HT1080 (cell line): ENCODE measurements at places on chromosomes 4 and X. TPM values are rescaled to one million over a fixed set of nuclear protein-coding genes. Genes with fewer than 3 reads are reported as not detected.

GRCh38 chrX:143058120-143058519, 32.4 kb downstream of the SPANXN4 start:
- DNase-seq = no peak

DNA sequence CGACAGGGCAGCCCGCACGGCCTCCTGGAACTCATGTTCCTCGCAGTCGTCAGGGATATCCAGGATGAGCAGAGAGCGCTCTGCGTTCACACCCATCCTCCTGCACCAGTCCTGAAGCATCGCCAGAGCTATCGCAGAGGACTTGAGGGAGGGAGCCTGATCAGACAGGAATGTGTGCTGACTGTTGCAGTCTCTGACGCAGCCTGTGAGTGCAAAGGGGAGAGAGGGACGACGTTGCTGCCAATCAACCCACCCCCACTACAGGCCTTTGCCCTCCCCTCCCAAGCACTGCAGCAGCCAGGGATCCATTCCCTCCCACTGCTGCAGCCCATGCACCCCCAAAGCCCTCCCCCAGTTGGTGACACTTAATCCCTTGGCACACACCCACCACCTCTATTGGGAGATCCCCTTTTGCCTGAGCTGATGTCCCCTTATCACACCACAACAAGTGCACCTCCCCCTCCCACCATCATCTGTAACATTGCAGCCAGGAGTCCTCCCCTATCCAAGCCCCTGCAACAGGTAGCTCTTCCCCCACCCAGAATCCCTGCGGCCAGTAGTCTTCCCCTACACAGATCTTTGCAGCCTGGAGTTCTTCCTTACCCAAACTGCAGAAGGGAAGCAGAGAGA, 897 bp downstream of the PNMA6F start:
- no peak for DNase-seq

DNA sequence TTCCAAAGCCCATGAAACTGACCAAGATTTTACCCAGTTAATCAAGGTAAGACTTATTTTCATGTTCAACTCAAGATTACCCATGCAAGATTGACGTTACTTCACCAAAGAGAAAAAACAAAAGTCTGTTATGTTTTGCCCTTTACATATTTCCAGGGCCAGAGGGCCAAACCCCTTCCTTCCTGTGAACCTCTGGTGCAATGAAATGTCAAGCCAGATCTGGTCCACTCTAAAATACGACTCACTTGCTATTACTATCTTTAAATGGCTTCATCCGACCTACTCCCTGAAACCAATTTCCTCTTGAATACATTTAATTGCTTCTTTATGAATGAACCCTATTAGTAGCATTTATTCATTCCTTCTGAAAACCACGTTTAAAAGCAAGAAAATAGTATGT, 33.0 kb downstream of the TSPAN5 start:
- DNase-seq = peak; percentile 32

Gene BCORL1
- 1.2 and 1.6 TPM in 2 replicates for total RNA-seq

Gene CORIN
- total RNA-seq = 0.51 and 0.73 TPM in 2 replicates

GRCh38 chr4:165718660-165719059, 154.4 kb upstream of the TLL1 start:
- DNase-seq = no peak

DNA sequence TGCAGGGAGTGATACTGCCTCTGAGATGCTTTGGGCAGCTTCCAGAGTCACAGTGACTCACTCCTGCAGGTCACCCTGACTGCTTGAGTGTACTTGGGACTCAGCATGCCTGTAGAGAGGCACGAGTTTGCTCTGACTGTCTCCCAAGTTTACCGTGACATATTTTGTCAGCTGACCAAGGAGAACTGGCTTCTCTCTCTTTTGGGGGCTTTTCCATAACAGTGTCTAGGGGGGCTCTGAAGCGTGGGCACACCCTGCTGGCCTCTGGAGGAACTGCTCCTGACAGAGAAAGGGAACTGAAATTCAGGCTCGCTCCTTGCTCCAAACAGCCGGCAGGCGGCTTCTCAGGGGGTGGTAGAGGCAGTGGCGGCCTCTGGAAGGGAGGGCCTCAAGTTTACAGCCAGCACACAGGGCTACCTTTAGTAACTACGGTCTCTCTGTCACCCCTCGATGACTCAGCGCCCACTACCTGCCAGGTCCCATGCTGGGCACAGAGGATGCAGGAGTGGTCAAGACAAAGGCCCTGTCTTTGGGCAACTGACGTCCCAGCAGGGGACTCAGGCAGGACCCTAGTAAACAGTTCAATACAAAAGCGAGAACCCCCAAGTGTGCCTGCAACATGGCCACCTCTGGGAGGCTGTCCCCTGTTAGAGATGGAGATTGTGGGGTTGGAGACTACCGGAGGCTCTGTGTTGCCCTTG, 17.8 kb downstream of the ZNF185 start:
- peak; percentile 53 for DNase-seq

DNA sequence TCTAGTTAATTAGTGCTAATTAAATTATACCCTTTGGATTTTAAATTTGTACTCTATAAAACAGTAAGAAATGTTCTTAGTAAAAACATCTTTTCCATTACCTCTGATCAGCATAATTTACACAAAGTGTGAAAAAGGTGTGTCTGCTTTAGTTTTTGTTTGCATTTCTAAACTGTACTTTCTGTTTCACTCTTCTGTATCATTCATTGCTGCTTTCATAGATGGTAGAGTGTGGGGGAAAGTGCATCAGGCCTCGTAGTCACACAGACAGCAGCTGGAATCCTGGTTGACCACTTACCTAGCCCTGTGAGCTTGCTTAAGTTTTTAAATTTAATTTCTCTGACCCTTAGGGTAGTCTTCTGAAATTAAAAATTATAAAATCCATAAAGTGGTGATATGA, 275.4 kb upstream of the PITX2 start:
- no peak for DNase-seq

GRCh38 chr4:23881674-23882337, 8.0 kb downstream of the PPARGC1A start:
- no peak for DNase-seq

DNA sequence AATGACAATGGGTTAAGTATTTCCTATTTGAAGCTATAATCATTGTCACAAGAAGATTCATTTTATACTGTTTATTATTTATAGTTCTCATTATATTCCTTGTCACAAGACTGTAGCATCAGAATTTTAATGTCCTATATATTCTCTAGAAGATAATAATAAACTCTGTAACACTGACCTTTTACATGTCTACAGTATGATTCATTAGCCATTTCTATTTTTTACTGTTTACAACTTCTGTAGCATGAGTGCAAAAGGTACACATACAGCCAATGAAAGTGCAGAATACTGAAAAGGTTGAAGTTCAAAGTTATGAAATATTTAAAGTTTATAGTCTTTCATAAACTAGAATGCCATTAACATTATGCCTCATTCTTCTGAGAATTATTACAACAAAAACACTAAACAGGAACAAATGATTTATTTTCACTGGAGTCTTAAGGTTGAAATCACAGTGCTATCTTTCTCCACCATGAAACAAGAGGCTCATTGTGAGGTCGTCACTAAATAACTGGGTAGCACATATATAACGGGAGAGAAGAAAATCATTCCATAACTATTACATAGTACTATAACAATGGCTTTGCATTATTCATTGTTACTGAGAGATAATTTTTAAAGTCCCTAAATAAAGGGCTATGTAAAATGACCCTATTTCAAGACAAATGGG, 4.9 kb downstream of the PRR32 start:
- no peak for DNase-seq

DNA sequence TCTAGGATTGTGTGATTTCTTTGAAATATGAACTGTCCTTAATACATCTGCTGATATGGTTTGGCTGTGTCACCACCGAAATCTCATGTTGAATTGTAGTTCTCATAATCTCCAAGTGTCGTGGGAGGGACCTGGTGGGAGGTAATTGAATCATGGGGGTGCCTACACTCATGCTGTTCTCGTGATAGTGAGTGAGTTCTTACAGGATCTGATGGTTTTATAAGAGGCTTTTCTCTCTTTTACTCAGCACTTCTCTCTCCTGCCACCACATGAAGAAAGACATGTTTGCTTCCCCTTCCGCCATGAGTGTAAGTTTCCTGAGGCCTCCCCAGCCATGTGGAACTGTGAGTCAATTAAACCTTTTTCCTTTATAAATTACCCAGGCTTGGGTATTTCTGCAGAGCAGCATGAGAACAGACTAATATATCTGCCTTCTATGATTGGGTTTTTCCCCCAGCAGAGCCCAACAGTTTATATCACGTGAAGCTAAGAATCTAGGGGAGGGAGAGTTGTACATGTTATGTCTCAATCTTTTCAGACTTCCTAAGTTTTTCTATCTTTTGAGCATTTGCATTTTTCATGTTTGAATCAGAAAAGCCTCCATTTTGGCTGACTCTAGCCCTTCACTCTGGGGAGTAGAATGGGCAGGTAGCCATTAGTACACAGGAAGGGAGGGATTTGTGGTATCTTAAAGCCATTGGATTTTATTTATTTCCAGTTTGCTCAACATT, 58.9 kb downstream of the PLAC1 start:
- no peak for DNase-seq

- no peak for DNase-seq
Observed at GRCh38 chrX:136262812-136263315, 11.7 kb upstream of the MAP7D3 start.

DNA sequence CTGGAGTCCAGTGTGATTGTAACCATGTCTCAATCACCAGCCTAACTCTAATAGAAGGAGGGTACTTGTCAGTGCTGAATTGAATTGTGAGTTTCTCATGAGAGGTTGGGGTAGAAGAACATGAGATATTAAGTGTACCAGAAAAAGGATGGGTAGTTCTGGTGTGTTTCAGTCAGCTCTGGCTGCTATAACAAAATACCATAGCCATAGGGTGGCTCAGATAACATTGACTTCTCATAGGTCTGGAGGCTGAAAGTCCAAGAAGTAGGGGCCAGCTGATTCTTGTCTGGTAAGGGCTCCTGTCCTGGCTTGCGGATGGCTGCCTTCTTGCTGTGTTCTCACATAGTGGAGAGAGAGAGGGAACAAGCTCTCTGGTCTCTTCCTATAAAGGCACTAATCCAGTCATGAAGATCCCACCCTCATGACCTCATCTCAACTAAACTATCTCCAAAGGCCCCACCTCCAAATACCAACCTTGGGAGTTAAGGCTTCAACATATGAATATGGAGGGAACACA, 35.6 kb upstream of the STX18 start:
- DNase-seq = no peak

GRCh38 chr4:26858947-26859401, 1.7 kb upstream of the STIM2 start:
- DNase-seq = no peak

Gene SLC26A1
- 0.13 and 0.27 TPM in 2 replicates for total RNA-seq

DNA sequence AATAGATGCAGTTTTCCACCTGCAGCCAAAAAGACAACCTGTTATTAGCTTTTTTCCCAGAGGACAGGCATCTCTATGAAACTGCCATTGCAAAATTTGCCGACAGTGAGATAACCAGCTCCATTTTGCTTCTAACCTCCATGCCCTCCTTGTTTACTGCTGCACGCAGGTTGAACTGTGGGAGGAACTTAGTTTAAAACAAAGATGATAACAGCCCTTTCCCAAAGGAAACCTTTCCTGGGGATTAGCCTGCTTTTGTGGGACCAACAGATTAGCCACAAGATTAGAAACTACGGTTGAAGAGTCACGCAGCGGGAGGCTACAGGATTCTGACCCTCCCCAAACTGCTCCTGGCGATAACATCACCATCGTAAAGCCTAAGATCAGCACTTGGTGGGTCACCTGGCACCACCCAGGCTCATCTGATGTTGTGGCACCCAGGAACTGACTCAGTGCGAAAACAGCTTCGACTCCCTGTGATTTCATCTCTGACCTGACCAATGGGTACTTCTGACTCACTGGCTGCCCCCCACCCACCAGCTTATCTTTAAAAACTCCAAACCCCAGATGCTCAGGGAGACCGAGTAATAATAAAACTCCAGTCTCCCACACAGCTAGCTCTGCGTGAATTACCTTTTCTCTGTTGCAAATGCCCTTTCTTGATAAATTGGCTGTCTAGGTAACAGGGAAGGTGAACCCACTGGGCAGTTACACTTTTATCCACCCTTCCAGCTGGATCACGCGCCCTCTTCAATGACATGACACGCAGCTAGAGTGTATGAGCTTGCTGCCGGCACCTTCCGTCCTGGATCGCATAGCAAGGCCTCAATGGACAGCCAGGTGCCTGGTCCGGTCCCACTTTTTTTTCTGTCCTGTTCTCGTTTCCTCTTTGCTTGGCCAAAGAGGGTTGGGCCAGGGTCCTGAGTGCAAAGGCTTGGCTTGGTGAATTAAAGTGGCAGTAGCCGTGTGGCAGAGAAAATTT, 27.2 kb downstream of the NOP14 start:
- DNase-seq = no peak

GRCh38 chr4:6956434-6957147, 47.0 kb downstream of the TBC1D14 start:
- DNase-seq = no peak

GRCh38 chrX:43702079-43702524, 46.0 kb downstream of the MAOA start:
- no peak for DNase-seq

Gene YY2
- 1.0 and 1.7 TPM in 2 replicates for total RNA-seq

Gene SPANXN4
- 0.18 TPM in 1 of 2 replicates, not detected in the other for total RNA-seq

GRCh38 chr4:42607011-42607726, 49.7 kb downstream of the ATP8A1 start:
- DNase-seq = no peak

Gene SSX4B
- 0.27 TPM in 1 of 2 replicates, not detected in the other for total RNA-seq

DNA sequence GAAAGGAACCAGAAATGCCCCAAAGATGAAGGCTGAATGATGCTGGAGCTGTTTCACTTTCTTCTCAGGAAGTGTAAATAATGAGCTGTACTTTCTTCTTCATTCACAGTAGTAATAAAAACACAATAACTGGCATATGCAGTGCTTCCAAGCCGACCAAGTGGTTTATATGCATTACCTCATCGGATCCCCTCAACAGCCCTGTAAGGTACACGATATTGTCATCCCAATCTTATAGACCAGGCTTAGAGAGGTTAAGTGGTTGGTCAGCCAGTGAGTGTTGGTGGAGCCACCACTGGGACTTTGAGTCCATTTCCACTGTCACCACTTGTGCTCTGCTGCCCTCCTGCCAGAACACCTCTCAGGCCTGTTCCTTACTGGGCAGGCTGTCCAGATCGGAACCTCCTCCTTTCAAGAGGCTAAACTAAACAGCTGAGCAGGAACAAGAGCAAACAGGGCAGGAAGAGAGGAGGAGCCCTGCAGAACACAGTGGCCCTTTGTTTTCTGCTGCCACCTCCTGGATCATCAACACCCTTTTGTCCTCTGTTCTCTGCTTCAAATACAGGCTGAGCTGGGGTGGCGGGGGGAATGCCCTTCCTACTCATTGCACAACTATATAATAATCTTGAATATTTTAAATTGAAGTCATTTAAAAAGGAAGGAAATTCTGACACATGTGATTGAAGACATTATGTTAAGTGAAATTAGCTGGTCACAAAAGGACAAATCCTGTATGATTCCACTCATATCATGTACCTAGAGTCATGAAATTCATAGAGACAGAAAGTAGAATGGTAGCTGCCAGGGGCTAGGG, 112.5 kb upstream of the ATP6AP2 start:
- DNase-seq = peak; percentile 78

GRCh38 chr4:82705169-82705927, 93.2 kb downstream of the SCD5 start:
- no peak for DNase-seq

DNA sequence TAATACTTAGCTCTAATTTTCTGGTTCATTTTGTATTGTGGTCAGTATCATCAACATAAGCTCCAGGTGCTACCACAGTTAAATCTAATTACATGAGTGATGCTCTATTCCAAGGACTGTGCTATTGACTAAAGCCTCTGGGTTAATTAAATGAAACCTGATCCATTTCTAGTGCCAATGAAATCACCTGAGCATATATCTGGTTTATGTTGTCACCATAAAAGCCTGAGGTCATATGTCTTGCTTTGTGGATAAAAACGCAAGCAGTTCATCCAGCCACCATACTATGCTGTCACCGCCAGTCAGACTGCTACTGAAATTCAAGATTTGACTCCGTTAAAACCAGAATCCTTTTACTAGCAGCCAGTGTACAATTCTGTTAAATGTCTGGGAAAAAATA, 64.2 kb upstream of the ZNF518B start:
- DNase-seq = no peak
